GM12892 (cell line): ENCODE measurements at places on chromosomes 3 and 15.

- DNase-seq: no peak
Measured at GRCh38 chr3:186235554-186235953, 126.5 kb downstream of the DGKG start.

DNA sequence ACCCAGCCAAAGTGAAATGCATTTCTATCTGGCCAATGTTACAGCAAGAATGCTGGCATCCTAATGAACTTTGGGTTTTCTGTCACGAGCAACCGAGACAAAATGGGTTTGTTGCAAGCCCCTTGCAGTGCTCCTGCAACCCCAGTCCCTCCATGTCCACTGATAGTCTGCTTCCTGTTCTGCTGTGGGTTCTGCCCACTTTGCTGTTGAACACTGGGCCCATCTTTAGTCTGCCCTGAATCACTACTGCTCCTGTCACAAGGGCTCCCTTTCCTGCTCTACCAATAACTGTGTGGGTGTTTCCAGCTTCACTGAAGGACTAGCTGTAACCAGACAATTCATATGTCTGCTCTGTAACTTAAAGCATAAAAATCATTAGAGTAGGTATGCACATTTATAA lies 12.7 kb upstream of the OXSR1 start:
- DNase-seq: no peak

- no peak for DNase-seq
Measured at GRCh38 chr15:87661454-87662355, 594.8 kb downstream of the NTRK3 start.

DNA sequence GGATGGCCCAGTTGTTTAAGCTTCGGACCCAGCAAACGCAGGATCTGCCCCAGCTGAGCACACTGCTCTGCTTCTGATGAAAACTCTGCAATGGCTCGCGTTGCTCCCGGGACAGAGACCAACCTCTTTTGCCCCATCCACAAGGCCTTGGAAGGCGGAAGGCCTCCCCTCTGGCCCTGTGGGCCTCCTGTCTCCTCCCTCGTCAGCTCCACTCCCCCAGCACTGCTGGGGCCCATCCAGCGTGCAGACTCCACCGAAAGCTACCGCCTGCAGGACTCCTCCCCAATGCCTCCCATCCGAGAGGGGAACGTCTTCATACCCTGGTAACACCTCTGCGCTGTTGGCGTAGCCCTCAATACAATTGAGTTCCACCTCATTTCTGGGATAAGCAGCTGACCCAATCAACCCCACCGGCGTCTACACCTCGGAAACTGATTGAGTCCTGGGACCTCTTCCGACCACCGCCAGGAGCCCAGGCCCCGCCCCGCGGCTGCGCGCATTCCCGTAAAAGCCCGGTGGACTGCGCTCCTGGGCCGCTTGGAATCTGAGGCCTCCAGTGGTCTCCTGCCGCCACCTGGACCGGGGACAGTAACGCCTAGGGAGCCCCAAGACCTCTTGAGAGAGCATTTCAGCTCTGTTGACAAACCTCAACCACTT lies at the start of gene PRR23E:
TSS of gene PRR23E (plus strand) at position 556 of the 657 bp plus-strand sequence. CDS start 3,555 bp downstream, outside the sequence.
- no peak for DNase-seq

GRCh38 chr3:15083252-15083651 lies 15.7 kb downstream of the RBSN start:
- no peak for DNase-seq

DNA sequence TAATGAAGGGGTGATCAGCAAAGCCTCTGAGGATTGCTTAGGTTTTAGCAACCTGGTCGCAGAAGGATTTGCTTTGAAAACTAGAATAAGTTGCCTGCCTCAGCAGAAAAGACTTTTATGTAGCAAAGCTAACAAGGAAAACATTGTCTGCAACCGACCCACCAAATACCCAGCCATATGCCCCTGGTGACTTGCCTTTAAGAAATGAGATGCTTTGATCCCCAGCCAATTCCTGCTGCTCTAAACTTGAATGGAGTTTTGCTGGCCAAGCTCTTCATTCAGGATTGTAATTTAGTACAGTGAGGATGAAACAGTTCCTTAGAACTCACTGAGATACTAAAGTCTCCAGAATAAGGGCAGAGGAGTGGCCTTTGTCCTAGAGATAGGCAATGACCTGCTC lies 139.8 kb upstream of the PROK2 start:
- no peak for DNase-seq

DNA sequence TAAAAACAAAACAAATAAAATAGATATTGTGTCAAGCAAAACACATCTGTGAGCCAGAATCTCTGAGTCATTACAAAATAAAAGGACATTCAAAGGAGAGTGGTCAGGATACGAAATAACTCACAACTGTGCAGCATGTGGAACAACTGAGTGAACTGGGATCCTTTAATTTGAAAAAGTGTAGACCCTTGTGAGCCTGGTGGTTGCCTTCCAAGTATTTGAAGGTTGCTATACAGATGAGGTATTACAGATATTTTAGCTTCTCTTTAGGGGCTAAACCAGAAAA lies 26.7 kb downstream of the KCNMB2 start:
- no peak for DNase-seq

- no peak for DNase-seq
Measured at GRCh38 chr15:25737218-25737643, 125.9 kb downstream of the ATP10A start.

DNA sequence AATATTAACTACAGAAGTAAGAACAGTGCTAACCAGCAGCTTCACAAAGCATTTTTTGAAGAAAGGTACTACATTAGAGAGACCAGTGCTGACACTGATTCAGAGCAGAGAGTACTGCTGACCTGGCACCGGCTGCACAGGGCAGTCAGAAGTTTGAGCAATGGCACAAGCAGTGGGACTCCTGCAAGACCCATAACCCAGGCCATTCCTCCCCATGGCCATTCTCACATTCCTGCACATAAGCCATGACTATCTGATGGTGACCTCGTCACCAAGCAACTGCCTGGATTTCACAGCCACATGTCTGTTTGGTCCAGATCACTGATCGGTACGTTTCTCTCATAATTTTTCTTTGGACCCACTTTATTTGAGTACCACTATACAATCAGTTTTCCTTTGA lies 88.7 kb downstream of the GPR156 start:
- DNase-seq: no peak

GRCh38 chr3:140595295-140595694 lies 82.6 kb upstream of the TRIM42 start:
- DNase-seq: no peak

DNA sequence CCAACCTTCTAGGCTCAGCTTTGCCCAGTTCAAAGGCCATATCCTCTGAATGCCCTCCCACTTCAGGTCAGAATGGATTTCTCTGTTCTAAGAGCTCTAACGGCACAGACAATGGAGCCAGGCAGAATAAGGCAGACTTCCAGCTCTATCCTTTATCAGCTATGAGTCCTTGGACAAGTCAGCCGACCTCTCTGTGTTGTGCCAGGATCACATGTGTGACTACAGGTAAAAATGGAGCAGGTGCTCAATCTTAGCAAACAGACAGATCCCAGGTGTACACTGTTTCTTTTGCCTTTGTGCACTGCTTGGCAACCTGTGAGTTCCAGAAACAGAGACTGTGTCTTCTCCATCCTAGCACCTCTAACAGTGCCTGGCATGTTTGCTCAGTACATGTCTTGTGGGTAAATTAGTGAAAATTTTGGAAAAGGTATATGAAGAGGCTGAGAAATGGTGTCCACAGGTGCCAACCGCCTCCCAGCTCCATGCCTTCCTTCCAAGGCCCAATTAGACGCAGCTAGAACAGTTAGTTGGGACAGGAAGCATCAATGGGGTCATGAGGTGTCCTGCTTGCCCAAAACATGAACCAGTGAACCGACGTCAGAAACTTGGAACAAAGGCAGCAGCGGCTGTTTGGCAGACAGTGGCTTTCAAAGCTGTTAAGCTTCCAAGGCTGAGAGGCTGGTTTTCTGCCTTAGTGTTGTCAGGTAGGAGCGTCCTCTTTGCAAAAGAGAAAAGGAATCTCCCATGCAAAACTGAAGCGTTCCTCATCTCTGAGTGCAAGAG lies 28.7 kb downstream of the TLE3 start:
- DNase-seq: no peak

DNA sequence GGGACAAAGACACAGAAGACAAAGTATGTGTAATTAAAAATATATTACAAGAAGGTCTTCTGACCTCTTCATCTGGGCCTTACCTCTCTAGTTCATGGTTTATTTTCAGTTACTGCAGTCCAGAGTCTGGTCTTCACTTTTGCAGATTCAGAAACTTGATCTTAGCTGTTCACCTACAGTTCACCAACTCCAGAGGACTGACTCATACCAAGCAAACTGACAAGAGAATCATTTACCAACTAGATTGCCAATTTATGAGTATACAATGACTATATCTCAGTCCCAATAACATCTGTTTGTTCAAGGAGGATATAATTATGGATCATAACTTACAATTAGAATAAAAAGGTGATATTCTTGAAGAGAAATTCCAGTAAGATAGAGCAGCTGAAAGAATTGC lies 9.0 kb downstream of the P2RY1 start:
- no peak for DNase-seq

- DNase-seq: no peak
Measured at GRCh38 chr15:66004618-66005262, 135.4 kb downstream of the RAB11A start.

DNA sequence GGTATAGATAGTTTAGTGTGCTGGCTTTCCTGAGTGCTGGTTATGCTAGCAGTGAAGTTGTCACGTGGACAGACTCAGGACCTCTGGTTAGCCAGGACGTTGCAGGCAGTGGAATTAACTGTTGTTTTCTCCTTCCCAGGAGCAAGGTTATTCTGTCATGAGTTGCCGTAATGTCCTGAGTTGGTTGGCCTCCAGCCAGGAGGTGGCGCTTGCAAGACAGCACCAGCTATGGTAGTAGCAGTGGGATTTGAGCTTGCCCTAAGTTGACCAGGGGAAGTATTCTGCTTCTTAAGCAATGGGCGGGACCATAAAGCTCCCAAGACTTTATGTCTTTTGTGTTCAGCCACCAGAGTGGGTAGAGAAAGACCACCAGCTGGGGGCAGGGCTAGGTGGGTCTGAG lies 240.7 kb upstream of the DNAJC19 start:
- DNase-seq: no peak

DNA sequence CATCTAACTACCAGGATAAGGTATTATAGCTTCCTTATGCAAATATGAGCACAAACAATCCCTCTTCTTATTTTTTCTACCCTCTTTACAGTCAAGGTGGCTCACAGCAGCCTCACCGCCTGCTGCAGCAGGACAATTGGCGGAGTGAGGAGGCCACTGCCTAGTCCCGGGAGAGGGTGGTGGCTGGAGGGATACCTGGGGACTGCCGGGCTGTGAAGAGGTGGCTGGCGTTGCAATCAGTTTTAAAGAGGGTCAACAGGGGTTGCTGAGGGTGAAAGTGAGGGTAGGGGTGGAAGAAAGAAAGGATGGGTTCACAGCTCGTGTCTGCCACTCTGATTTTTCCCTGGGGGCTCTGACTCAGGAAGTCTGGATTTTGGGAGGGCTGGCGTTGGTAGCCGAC lies 105.1 kb upstream of the SLC6A6 start:
- DNase-seq: no peak

- no peak for DNase-seq
Measured at GRCh38 chr3:27900316-27900715, 178.2 kb upstream of the EOMES start.

GRCh38 chr3:163476179-163476578 lies 1602.1 kb downstream of the SI start:
- DNase-seq: no peak

DNA sequence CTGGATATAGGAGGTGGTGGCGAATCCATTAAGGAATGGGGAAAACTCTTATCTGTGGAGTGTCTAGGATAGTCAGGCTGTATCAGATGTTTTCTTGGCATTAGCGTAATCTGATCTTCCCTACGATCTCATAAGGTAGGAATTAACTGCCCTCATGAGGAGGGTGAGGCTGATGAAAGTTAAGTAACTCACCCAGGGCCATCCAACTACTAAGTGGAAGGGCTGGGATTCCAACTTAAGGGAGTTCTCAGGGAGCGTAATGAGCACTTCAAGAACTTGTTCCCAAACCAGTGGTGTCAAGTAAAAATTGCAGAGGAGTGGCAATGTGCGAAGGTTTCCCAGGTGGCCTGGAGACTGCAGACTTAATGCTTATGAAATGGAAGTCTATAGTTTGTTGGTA lies 55.9 kb upstream of the OSBPL11 start:
- DNase-seq: no peak

DNA sequence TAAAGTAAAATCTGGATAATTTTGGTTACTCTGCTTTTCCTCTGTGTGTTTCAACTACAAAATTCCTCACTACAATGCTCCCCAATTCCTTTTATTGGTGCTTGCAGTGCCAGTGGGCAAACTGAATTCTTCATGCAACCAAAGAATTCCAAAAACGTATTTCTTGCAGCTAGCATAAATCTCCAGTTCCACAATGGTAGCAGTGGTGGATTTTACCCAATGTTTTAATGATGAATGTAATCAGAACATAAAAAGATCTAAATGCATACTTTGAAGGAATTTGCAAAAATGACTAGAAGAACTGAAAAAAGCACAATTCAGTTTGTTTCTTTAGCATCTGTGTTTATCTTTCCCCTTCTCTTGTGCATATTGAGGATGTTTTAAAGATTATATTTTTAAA lies 359.6 kb upstream of the TPRG1 start:
- DNase-seq: no peak

DNA sequence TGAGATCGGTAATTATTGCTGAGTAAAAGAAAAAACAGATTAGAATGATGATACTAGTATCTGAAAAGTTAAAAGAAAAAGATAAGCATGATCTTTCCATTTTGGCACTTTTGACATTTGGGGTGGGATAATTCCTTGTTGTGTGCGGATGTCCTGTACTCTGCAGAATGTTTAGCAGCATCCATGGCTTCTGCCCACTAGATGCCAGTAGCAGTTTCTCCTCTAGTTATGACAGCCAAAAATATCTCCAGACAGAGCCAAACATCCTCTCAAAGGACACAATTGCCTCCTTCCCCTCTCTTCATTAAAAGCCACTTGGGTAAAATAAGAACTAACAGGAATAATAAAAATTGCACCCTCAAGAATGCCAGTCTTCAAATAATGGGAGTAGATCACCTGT lies 468.8 kb upstream of the GRM7 start:
- DNase-seq: no peak

DNA sequence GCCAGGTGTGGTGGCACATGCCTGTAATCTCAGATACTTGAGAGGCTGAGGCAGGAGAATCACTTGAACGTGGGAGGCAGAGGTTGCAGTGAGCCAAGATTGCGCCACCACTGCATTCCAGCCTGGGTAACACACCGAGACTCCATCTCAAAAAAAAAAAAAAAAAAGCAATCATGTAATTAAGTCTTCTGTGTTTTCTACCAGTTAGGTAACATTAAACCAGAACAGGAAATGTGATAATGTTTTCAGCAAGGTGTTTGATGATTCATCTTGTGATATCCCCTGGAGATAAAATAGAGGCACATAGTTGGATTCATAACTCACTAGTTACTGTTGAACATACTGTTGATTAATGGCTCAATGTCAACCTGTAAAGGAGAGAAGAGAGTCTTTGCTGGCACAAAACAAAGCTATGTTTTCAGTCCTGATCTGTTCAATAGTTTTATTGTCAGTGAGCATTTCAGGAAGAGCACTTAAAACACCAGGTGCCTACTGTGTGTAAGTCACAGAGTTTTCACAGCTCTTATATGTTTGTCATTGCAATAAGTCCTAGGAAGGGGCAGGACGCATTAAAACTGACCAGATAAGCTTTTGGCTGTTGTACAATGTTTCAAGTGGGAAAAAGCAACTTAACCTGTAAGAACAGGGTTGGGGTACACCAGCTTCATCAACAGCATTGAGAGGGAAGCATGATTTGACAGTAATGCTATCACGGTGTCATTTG lies 19.5 kb downstream of the DNAJB11 start:
- DNase-seq: no peak

- peak; percentile 39 for DNase-seq
Measured at GRCh38 chr15:77702211-77702957, 69.7 kb upstream of the LINGO1 start.

GRCh38 chr15:61087573-61087972 lies 141.5 kb downstream of the RORA start:
- no peak for DNase-seq

- DNase-seq: no peak
Measured at GRCh38 chr15:84839714-84840113, 22.6 kb downstream of the ALPK3 start.
